ENCODE measurements at places on chromosomes 2 and 18.

DNA sequence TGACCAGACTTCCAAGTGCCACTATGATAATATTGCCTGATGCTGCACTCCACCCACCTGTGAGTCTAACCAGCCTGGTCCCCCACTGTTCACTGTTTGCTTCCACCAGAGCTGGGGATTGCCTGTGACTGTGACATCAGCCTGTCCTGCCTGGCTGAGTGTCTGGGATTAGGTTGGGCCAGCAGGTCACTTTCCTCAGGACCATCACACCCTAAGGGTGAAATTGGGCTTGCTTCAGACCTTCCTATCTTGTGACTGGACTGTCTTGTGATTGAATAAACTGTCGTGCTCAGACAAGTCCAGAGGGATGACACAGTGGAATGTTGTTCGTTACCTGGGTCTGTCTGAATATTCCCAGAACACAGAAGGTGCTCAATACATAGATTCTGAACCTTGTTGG, 87.4 kb upstream of the HK2 start:
- DNase-seq = no peak

GRCh38 chr18:59783138-59783537, 85.9 kb upstream of the CCBE1 start:
- DNase-seq = no peak

DNA sequence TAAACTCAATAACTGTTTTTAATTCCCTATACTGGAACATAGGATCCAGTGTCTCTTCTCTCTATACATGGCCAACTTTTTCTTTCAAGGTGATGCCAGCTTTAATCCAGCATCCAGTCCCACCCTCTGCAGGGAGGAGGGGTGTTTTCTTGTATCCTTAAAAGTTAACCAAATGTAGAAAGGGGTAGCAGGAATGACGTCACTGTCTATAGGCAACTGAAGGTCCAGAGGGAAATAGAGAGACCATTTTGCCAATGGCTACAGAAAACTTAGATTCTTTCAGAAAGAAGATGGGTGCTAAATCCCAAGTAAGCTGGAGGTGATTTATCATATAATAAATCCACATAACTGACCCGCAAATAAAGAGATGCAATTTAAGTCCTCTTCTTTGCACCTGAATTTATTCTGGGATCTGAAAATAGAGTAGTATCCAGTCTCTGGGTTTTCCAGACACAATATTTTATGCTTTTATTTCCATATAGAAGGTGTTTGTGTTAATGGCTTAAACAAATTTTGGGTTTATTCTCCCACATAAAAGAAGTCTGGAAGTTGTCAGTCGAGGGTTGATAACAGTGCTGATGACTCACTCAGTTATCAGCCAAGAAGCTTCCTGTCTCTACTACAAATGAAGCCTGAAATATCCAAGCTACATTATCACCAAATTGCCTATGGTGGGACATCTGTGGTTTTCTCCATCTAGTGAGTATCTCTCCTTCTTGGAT, 5.7 kb upstream of the DNER start:
- no peak for DNase-seq

DNA sequence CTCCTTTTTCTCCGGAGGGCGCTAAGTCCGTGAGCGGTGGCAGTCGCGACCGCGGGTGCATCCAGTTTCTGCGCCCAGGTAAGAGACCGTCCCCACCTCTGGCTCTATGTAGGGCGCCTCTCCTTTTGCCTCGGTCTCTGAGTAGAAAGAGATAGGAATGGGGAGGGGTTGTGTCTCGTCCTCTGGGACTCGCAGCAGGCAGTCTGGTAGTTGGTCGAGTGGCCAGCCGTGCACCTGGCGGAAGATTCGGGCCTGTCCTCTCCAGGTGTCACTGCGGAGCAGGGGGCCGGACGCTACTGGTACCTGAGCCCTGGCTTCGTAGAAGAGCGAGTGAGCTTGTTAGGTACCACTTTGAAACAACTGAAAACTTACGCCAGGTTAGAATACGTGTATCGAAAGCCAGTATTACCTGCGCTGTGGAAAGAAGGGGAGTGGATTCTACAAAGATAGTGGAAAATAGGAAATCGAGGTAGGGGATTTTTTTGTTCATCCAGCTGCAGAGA, 403 bp downstream of the MAP2 start:
- DNase-seq = no peak

DNA sequence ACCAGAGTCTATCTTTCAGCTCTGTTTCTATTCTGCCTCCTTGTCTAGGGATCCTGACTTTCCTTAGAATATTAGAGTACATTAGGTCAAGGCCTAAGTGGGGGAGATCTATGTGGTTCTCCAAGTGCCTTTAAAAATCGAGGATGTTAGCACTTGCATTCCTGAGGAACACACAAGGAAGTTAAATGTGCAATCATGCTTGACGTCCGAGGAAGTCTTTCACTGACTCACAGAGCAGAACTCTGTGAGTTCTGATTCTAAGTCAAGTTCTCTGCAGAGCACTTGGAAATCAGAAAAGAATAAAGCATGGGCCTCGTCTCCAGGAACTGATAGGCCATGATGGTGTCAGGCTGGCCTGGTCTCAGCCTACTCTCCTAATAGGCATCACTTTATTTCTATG, 17.2 kb downstream of the FHOD3 start:
- no peak for DNase-seq

DNA sequence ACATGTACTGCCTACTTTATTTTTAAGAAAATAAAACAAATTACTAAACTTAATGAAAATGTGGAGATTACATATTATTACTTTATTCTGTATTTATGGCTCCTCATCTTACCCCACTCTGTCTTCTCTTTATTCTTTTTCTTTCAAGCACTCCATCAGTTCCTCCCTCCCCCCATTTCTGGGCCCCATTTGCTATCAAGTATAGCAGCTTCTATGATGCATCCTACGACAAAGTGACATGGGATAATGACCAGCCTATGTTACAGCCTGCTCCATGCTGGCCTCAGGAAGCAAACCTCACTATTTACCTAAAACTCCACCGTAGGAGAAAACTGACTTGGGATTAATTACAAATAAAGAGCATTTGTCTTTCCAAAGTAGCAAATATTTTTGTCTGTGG, 58.8 kb downstream of the RND3 start:
- no peak for DNase-seq

- no peak for DNase-seq
Observed at GRCh38 chr2:136121204-136121910, 3.4 kb upstream of the CXCR4 start.

DNA sequence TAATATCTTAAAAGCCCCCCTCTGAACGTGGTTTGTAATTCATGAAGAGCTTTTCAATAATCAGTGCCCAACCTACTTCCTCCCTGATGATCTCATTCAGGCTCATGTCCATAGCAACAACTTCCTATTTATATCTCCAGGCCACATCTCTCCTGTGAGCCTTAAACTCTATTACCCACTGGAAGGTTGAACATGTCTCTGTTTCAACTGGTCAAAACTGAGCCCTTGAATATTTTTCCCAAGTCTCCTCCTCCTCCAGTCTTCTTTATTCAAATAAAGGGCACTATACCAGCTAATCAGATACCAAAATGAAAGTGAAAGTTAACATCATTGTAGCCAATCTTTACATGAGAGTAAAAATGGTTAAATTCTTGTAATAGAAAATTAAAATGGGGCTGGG, 63.7 kb upstream of the ITGA4 start:
- no peak for DNase-seq

DNA sequence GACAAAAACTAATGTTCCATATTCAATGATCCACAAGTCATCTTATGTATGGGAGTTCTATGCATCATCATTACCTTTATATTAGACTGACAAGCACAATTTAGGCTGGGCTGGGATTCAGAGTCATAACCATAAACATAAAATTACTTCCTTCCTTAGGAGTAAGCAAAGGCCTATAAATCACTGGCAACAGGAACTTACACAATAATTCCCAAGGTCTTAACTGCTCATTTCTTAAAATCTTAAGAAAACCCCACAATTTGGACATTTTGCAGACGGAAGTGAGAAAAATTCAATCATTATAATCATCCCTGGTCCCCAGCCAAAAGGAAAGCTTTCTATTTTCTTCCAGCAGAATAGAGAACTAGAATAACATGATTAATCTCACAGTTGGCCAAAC, 232.3 kb downstream of the DYM start:
- no peak for DNase-seq

DNA sequence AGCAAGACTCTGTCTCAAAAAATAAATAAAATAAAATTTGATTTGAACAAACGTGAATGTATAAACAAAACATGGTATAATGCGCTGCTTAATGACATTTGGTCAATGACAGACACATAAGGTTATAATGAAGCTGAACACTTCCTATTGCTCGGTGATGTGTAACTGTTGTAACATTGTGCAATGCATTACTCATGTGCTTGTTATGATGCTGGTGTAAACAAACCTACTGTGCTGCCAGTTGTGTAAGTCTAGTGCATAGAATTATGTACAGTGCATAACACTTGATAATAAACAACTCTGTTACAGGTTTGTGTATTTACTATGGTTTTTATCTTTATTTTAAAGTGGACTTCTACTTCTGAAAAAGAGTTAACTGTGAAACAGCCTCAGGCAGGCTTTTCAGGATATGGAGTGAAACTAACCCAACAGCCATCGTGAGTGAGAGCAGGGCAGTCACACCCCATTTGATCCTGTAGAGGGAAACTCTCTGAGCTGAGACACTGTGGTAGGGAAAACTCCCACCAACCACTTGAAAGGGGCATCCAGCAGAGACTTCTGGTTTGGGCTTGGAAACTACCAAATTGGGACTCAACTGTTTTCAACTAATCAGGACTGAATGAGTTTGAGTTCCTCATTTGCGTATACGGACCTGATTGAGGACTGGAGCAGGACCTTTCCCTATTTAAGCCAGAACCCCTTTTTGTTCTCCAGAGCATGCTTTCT, 8.7 kb upstream of the RPRD1A start:
- no peak for DNase-seq

DNA sequence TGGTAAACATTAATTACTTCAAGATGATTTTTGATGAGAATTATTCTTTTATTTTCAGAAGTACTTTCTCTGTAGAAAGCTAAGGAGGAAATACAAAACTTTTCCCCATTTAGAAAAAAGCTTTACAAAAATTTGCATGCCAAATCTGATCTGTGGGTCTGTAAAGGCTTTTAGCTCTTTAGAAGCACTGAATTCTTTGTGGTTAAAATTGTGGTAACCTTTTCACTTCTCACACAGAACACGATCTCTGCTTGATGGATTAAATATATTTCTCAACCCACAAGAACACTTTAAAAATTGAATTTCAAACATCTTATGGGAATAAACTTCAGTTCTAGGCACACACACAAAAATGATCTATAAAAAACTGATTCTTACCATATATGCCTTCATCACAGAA, 63.7 kb downstream of the VIL1 start:
- DNase-seq = no peak

GRCh38 chr2:10150436-10150835, 27.9 kb downstream of the RRM2 start:
- DNase-seq = no peak

GRCh38 chr2:140988597-140988996, 1142.2 kb downstream of the LRP1B start:
- no peak for DNase-seq

GRCh38 chr2:51534166-51534565, 502.2 kb upstream of the NRXN1 start:
- no peak for DNase-seq

- no peak for DNase-seq
Observed at GRCh38 chr2:60045456-60045855, 508.0 kb downstream of the BCL11A start.

DNA sequence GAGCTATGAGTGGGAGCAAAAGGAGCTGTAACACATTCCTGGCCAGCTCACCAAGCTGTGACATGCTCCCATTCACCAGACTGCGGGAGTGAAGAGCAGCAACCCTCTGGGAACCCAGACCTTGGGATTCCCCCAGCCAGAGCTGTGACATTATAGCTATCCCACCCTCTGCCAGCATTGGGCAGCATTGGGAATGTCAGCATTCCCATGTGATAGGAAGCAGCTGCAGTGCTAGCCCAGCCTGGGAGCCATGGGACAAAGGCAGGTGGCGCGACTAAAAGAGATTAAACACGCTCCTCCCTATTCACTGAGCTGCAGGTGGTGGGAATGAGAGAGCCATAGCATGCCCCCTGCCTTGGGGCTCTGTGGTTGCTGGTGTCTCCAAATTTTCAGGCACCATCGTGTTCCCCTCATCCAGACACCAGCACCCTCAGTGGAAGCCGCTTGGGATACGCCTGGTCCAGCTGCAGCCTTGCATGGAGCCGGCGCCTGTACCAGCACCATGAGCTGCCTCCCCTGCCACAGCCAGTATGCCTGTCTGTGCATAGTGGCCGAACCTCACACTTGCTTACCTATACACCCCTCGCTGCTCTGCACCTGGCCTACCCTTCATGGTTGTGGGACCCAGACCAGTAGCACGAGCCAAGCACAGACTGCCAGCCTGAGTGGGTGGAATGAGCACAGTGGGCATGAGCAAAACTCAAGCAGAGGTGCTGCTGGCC, 695.6 kb upstream of the GCFC2 start:
- DNase-seq = no peak

GRCh38 chr2:44549099-44549471, 187.3 kb downstream of the CAMKMT start:
- no peak for DNase-seq
